GOT3 (cell line): ENCODE measurements at places on chromosomes 2 and 18.

DNA sequence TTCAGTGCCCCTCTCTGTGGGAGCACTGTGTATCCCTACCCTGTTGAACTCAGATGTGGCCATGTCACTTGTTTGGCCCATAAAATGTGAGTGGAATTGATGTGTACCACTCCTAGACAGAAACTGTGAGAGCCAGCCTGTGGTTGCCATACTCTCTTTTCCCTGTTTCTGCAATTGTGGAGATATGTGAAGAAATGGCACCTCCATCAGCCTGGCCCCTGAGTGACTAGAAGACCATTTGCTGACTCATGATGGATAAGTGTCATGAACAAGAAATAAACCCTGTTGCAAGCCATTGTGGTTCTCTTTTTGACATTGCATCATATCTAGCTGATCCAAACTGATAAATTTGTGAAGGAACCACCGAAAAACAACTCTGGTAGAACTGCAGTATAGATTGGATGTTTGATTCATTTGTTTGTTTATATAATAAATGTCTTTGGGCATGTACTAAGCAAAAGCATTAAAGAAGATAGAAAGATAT lies 214.5 kb upstream of the FBXO11 start:
- no peak for DNase-seq

- DNase-seq = no peak
These were observed 154.3 kb upstream of the DOCK10 start for GRCh38 chr2:225196579-225196978.

GRCh38 chr2:105546628-105546974 lies 147.8 kb upstream of the FHL2 start:
- no peak for DNase-seq

DNA sequence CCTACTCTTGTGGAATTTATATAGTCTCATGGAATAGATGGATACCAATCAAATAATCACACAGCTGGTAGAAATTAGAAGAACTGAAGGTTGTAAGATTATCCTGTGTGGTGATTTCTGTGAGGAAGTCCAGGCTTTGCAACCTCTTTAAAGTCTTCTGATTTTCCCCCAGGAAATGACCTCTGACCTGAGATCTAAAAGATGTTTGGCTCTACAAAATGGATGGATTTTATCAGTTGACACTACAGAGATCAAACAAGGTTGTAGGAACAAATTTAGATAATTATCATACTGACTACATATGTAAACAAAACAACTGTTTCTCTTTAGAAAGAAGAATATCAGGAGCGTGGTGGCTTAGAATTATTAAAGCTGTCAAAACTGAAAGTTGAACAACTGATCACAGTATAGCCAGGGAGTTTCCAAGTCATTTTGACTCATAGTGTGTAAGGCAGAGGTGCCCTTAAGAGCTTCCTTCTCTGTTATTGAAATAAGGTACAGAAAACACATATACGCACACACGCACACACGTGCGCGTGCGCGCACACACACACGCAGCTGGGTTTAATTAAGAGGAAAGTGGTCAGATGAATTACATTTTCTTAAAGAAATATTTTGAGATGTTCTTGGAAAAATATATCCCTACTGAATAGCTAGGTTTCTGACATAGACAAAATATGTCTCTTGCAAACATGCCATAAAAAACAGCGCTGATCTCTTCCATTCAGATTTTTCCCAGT lies 35.5 kb upstream of the PELI1 start:
- no peak for DNase-seq

- no peak for DNase-seq
These were observed 6.0 kb upstream of the IL1A start for GRCh38 chr2:112790305-112790704.

- no peak for DNase-seq
These were observed 494.2 kb upstream of the RAB6C start for GRCh38 chr2:129484999-129485897.

DNA sequence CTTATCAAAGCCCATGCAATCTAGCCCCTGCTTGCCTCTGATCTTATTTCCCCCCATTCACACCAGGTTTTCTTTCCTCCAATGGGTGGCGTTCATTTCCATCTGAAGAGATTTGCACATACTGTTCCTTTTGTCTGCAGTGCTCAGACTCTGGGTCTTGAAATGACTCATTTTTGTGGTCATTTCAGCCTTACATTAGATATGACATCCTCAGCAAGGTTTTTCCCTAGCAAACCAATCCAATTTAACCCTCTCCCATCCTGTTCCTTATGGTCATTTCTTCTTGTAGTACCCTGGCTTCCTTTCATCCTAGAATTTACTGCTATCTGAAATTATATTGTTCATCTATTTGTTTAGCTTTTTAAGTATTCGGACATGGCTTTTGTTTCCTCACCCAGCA lies 42.5 kb upstream of the SCN1A start:
- no peak for DNase-seq

- no peak for DNase-seq
These were observed 129.9 kb downstream of the SOCS6 start for GRCh38 chr18:70418546-70419311.

DNA sequence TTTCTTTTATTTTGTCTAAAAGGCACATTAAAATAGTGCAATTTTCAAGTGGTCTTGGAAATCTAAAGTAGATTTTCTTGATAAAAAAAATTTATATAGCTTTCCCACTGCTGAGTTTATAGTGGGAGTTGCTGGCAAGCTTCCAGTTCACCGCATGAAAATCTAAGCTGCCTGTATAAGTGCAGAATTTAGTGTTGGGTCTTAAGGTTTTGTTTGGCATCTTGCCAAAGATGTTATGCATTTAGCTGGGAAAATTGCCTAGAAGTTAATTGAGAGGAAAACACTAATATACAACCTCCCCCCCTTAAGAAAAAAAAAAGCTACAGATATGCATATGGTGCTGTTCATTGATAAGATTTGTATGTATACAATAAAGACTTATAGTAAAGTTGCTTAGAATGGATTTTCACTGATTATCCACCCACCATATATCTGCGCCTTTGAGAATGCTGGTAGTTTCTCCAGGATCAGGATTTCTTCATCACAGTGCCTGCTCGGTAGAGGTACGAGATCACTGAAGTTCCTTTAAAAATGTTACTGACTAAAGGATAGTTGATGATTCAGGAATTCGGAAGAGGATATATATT lies 803.2 kb upstream of the POU3F3 start:
- DNase-seq = no peak

DNA sequence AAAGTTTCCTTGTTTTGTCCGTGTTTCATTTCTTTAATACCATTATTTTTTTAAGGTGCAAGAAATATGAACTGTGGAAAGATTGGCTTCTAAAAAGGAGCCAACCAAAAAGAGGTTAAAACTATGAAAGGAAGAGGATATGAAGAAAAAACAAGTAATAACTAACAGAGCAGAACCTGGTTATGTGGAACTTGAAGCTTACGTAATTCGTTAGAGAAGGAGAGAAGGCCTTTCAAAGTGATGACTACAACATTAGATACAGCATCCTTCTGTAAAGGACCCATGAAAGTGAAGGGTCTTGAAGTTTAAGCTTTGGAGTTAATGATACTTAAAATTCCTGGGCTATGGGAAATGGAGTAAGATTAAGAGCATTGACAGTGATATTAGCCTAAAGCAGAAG lies 84.5 kb downstream of the ANKRD12 start:
- no peak for DNase-seq

DNA sequence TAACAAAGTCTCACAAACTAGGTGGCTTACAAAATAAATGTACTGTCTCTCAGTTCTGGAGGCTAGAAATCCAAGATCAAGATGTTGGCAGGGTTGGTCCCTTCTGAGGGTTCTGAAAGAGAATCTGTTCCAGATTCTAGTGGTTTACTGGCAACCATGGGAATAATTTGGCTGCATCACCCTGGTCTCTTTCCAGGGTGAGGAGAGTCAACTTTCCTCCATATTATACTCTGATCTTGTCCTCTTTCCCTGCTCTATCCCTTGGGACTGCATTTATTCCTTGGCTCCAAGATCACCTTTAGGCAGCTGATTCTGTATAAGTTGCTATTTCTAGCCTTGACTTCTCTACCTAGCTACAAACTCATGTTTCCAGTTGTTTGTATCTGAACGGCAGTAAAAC lies 35.2 kb downstream of the SLC40A1 start:
- no peak for DNase-seq

DNA sequence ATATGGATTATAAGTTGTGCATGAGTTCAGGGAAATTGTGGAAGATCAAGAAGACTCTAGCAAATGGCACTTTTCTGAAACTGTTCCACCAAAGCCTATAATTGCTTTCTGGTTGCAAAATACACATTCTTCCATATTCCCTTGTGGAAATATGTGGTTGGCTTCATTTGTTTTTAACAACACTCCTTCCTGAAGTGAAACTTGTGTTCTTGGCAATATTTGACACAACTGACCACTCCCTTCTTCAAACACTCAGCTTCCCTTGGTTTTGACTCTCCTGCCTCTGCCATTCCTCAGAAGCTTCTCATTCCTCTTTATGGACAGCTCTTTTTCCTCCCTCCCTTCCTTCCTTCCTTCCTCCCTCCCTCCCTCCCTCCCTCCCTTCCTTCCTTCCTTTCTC lies 192.3 kb downstream of the PMAIP1 start:
- no peak for DNase-seq

- no peak for DNase-seq
These were observed 96.5 kb downstream of the EPB41L5 start for GRCh38 chr2:120109186-120110061.

DNA sequence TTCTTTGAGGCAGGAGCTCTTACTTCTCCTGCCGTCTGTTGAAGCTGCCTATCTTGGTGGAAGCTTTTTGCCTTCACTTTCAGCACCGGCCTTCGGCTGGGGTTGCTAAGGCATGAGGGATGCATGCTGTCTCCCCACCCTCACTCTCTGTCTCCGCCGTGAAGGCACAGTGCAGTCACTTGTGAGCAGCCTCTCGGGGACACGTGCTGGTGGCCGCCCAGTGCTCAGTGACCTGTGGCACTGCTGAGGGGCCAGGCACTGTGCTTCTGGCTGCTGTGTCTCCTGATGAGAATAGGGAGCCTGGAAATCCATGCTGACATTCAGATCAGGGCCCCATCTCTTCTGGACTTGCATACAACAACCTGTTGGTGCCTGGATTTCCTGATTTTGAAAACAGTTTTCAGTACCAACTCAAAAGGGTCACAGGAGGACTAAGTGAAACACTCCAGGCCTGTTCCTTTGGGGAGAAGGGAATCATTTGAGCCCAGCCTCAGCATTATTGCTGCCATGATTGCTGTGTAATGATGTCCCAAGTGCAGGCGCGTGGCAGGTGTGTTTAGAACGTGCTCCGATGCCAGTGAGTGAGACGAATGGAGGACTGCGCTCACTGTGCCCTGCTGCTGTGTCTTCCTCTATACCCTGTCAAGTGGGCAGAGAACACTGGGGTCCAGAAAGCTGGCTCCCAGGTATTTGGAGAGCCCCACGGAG lies 218.1 kb downstream of the SEPTIN10 start:
- DNase-seq = no peak

DNA sequence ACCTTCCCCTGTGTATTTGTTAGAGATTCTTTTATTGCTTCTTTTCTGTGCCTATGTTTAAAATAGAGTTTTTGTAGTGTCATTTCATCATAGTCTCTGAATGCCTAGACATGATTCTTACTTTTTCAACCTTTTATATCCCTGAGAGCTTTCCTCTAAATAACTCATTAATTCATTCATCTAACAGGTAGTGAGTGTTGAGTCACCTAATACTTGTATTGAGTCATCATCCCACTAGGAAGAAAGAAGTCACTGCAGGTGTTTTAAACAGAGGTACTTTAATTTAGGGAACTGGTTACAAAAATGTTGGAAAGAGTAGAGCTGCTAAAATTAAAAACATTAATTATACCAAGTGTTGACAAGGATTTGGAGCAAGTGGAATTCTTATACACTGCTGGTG lies 18.5 kb upstream of the NMS start:
- DNase-seq = no peak

DNA sequence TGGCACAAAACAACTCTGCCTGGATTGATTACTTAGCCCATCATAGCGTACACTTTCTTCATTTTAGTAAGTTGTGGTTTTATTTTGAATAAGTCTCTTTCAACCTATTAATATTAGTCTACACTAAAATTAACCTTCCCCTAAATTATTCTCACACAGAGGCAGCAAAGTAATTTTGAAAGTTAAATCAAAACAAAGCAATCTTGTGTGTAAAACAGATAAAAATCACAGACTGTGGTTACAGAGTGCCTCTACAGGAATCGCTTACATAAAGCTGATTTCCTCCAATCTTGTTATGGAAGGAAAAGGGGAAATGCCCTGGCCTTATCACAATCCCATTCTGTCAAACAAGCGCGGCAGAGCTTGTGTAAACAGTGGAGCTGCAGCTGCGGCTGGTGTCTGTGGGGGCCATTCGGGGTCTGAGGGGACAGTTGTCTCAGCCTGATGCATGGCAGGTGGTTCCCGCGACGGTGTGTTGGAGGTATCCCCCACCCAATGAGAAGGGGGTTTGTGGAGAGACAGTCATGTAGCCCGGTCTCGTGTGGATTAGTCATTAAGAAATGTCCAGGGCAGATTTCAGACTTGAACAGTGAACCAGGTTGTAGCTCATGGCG lies 42.1 kb downstream of the BCL2L11 start:
- no peak for DNase-seq

- DNase-seq = no peak
These were observed 123.5 kb downstream of the TANC1 start for GRCh38 chr2:159091976-159092375.

DNA sequence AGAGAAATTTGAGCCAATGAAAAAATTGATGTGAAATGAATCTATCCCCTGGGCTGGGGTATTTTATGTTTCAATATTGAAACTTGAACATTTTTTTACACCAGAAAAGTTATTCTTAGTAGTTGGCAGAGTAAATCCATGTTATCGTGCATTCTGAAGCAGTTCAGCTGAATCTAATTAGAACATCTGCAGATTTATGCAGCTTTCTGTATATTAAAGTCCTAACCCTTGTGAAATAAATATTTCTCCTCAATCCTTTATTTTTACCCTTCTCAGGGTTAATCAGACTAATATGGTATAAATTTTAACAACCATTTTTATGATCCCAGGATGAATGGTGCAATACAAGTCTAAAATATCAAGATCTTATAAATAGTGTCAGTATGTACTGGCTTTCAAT lies 69.5 kb downstream of the CDH20 start:
- no peak for DNase-seq

GRCh38 chr2:174473796-174474195 lies 13.0 kb downstream of the GPR155 start:
- no peak for DNase-seq

- DNase-seq = no peak
These were observed 294.2 kb upstream of the HNMT start for GRCh38 chr2:137670111-137670510.

- no peak for DNase-seq
These were observed 721.8 kb downstream of the ERBB4 start for GRCh38 chr2:211816754-211817153.

- no peak for DNase-seq
These were observed 1.2 kb downstream of the TCF7L1 start for GRCh38 chr2:85134255-85134895.

GRCh38 chr2:44005846-44006245 lies 10.1 kb upstream of the LRPPRC start:
- DNase-seq = no peak

- DNase-seq = no peak
These were observed 51.3 kb downstream of the ACSL3 start for GRCh38 chr2:222912117-222912516.

DNA sequence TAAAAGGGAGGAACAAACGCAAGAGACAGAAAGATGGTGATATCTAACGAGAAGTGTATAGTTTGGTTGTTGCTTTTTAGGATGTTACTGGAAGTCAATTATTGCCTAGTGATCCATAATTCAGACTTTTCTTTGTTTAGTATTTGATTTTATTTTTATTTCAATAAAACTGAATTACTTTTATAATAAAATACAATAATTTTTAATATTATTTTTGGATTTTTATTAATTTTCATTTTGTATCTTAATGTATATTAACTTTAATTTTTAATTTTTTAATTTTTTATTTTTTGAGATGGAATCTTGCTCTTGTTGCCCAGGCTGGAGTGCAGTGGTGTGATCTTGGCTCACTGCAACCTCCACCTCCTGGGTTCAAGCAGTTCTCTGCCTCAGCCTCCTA lies 55.6 kb downstream of the MTA3 start:
- DNase-seq = no peak
